ENCODE measurements at places on chromosomes 5 and 9.
A peak's percentile ranks its signal among the peaks of the same experiment; 100 is the strongest.

DNA sequence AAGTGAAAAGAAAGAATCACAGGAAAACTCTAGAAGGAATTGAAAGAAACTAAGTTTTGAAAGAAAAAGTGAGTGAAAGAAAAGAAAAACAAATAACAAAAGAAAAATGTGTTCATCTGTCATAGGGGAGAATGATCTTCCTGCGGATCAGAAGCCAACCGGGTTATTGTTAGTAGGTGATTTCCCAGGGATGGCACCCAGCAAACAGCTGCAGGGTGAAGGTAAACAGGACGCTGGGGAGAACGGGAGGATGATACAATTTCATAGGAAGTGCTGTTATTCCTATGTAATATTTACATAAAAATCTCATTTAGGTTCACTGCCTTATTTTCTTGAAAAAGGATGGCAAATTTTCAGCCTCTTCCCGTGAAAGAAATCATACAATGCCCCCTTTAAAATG is 72.4 kb upstream of the LHFPL2 start:
- no peak for DNase-seq

- DNase-seq: no peak
These were observed 2.4 kb upstream of the TOR1A start for GRCh38 chr9:129826344-129826743.

DNA sequence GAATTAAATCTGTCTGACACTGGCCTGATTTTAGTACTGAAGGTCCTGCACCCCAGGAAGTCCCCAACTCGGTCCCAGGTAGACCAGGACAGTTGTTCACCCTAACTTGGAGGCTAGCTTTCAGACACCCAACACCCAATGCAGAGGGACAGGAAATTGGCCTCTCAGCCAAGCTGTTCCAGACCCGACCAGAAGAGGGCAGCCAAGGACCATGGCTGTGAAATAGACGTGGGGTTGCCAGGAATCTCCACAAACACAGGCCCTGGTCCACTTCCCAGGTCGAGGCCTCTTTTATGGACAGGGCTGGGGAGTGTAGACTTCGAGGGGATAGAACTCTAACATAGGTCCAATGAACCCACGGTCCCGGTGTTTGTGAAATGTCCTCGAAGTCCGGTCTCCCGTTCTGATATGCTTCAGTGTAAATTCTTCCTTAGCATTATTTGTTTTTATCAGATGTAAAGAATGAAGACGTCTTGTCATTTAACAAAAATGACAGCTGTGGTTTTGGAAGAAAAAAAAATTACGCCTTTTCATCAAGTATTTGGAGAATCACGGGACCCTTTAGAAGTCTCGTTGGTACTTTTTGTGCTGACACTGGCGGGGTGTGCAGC is 260.3 kb upstream of the ADAMTS16 start:
- peak; percentile 84 for DNase-seq

- DNase-seq: no peak
These were observed 1431.0 kb upstream of the WWC1 start for GRCh38 chr5:166860426-166860825.

- no peak for DNase-seq
These were observed 221.2 kb upstream of the ANKRD55 start for GRCh38 chr5:56454219-56454862.

- DNase-seq: no peak
These were observed 8.6 kb downstream of the SUSD1 start for GRCh38 chr9:112166176-112167140.

DNA sequence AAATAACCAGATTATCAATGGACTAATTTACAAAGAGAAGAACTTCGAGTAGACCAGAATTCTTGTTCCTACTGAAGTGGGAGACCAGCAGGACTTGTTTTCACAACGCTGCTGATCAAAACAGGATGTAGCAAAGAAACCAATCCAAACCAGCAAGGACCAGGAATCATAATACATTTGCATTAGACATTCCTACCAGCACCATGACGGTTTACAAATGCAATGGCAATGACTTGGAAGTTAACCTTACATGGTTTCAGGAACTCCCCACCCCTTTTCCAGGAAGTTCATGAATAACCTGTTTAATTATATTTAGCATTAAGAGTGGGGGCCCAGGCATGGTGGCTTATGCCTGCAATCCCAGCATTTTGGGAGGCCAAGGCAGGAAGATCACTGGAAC is 100.0 kb downstream of the LPAR1 start:
- DNase-seq: no peak

- no peak for DNase-seq
These were observed 24.3 kb upstream of the CXCL14 start for GRCh38 chr5:135602882-135603721.

DNA sequence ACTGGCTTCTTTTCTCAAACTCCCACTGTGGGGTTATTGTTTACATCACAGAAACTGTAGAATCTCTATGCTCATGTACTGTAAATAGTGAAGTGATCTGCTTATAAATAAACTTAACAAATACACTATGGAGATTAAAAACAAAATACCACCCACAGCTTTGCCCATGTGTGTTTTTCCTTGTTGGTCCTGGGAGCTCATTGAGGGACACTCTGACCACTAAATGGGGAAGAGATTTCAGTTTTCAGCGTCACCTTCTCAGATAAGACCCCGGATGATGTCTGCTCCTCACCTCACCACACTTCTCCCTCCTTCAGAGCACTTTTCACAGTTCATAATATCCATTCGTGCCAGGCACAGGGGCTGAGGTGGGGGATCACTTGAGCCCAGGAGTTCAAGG is 89.7 kb downstream of the PDE6A start:
- DNase-seq: no peak

GRCh38 chr5:108650997-108651396 is 96.7 kb upstream of the FER start:
- DNase-seq: no peak

DNA sequence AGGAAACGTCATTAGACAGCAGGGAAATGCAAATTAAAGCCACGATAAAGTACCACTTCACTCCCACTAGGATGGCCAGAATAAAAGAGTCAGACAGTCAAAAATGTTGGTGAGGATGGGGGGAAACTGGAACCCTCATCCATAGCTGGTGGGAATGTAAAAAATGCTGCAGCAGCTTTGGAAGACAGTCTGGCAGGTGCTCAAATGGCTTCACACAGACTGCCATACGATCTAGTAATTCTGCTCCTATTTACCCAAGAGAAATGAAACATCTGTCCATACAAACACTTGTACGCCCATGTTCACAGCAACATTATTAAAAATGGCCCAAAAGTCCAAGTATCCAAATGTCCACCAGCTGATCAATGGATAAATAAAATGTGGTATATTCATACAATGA is 158.9 kb upstream of the PHYKPL start:
- DNase-seq: no peak

DNA sequence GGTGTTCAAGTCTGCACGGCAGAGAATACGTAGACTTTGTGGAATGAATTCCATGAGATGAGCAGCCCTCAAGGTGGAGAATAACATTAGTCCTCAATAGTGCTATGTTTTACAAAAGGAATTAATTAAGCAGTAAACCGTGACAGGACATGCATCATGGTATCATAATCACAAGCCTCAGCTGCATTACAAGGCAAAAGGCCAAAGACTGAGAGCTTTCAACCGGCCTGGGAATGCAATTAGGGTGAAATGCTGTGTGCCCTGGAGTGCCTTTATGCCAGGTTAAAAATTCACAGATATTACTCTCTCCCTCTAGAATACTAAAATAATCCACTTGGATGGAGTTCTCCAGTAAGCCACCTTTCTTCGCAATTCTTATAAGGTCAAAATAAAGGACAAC is 270.6 kb downstream of the MLLT3 start:
- DNase-seq: no peak

- no peak for DNase-seq
These were observed 28.8 kb upstream of the NFIB start for GRCh38 chr9:14342736-14343135.

- no peak for DNase-seq
These were observed 111.3 kb downstream of the FER start for GRCh38 chr5:108858959-108859358.

DNA sequence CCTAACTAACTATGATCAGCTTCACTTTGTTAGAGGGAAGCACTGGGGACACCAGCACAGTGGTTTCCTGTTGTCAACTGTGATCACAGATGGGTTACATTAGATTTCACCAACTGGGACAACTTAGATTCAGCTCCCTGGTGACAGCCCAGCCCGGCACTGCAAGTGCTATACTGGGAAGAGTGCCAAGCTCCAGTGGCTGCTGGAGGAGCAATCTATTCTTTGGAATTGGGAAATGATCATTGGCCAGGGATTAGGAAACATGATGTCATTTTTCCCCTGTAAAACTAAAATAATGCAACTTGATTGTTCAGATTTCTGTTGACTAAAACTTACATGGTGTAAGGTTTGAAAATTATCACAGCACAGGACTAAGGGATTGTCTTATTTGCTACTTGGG is 33.2 kb downstream of the PTGR1 start:
- no peak for DNase-seq

DNA sequence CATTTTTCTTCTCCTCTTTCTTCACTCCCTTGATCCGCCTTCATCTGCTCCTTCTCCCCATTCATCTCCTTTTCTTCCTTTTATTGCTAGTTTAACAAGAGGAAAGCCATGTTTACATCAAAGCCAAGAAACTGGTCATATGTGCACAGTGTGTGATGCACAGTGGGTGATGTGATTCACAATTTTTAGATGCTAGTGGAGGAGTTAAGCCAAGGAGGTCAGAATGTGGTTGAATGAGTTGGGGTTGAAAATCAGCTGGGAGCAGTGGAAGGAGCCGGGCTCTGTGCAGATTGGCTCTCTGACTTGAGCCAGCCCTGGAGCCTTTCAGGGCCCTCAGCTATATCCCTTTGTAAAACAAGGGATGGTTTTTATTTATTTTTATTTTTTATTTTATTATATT is 7.3 kb downstream of the ACER2 start:
- DNase-seq: no peak

- no peak for DNase-seq
These were observed 72.4 kb upstream of the MEF2C start for GRCh38 chr5:88955403-88955802.

- DNase-seq: no peak
These were observed 157.1 kb downstream of the PBX3 start for GRCh38 chr9:125904155-125904851.

DNA sequence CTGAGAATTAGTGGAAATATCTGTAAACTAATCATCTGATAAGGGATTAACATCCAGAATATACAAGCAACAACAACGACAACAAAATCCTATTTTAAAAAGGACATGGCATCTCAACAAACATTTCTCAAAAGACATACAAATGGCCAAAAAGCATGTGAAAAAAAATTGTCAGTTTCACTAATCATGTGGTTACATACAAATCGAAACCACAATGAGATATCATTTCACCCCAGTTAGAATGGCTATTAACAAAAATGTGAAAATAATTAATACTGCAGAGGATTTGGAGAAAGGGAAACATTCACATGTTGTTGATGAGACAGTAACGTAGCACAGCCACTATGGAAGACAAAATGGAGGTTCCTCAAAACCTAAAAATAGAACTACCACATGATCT is 69.5 kb downstream of the ERP44 start:
- no peak for DNase-seq

GRCh38 chr9:101791938-101792337 is 53.5 kb upstream of the GRIN3A start:
- no peak for DNase-seq

GRCh38 chr9:113387560-113388230 is 10.9 kb upstream of the HDHD3 start:
- no peak for DNase-seq

- no peak for DNase-seq
These were observed 16.7 kb downstream of the ITGA1 start for GRCh38 chr5:52804387-52804791.

- no peak for DNase-seq
These were observed 26.7 kb downstream of the APBA1 start for GRCh38 chr9:69645488-69645887.

DNA sequence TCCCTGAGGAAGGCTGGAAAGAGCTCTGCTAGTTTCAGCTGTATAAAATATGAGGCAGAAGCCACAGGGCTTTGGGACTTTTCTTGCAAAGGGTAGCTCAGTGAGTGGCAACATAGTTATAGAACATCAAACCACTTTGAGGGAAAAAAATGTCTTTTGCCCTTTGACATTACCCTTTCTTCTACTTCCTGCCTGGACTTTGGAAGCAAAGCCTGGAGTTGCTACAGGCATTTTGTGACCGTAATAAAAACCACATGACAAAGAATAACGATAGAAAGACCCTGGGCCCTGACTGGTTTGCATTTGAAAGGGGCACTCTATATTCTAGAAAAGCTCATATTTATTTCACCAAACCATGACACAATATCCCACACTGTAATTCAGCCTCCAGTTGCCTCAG is 440.9 kb downstream of the DIRAS2 start:
- DNase-seq: no peak

DNA sequence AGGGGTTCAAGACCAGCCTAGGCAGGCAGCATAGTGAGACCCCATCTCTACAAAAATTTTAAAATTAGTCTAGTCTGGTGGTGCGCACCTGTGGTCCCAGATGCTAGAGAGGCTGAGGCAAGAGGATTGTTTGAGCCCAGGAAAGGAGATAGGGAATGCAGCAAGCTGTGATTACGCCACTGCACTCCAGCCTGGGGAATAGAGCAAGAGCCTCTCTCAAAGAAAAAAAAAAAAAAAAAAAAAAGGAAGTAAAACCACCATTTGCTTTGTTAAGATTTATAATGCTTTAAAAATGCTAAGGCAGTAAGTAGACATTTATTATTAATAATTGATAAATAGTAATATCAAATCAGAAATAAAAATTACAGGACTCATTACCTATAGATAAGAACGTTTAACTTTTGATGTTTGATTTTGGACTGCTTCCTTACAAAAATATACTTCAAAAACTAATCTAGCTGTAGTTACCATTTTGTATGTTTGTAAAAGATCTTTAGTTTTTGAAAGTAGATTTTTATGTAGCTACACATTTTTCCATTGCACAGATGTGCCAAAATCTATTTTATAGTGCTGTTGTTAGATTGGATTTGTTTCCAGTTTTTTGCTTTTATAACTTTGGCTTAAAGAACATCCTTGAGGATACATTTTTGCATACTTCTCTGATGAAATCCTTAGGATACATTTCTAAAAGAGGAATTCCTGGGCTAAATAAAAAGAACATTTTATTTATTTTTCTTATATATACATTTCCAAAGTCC is 86.4 kb downstream of the INIP start:
- DNase-seq: no peak

- DNase-seq: no peak
These were observed 63.3 kb upstream of the SLCO6A1 start for GRCh38 chr5:102561894-102562760.

DNA sequence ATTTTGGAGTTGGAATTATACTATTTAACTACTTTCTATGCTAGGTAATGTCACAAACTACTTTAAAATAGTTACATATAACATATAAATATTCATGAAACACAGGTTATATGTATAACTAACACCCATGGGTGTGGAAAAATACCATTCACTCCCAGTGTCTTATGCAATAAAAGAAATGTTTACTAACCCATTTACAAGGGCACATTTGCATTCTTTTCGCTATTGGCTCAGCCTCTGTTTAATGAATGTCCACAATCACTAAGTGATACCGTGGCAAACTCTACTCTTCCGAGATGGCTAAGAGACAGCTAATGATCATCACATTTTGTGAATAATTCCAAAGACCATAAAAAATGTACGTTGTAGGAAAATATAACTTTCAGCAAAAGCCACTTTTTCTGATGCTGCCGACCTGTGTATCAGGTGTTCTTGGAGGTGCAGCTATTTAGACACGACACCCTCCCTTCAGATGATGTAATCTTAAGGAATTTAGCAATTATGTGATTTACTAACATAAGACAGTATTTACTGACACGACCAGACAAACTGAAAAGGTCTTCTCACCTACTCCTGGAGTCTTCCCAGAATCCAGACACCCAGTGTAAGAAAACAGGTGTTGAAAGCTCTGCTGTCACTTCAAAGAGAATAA is 121.7 kb upstream of the FAM120A start:
- DNase-seq: no peak

GRCh38 chr5:56167519-56167918 is 65.6 kb downstream of the ANKRD55 start:
- DNase-seq: no peak
